ENCODE measurements at places on chromosomes 4 and X. TPM values are rescaled to one million over a fixed set of nuclear protein-coding genes. Genes with fewer than 3 reads are reported as not detected.

Gene HSFX3
- not detected for total RNA-seq

DNA sequence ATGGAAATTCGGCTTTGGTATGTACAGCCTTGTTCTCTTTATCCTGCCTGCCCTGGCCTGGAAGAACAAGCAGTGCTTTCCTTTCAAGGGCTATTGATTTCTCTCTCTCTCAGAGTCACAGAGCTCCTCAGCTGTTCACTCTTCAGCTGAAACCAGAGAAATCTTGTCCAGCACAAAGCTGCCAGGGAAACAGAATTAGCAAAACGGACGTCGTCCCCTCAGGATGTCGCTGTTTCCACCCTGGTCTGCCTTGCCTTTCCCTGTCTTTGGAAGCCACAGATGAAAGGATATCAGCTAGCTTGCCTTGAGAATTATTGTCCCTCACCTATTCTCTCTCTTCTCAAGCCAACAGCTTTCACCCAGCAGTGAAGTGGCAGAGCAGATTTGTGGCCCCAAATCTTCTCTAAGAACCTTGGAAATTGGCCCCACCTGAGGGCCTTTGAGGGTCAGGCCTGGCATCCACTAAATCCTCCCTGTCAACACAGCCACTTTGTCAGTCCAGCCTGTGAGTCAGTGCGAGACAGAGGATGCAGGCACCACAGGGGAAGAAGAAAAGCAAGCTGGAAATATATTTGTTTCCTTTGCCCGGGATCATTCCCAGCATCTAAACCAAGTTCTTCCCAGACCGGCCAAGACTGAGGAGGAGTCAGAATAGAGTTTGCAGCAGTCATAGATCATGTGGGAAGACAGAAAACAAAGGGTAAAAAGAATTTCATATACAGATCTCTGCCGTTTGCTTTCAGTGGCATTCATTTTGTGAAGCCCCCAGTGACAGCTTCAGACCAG lies 63.8 kb upstream of the MTM1 start:
- peak; percentile 66 for DNase-seq

- no peak for DNase-seq
Observed at GRCh38 chrX:26411045-26411444, 195.1 kb downstream of the MAGEB5 start.

GRCh38 chr4:7660176-7661039 lies 225.7 kb upstream of the PSAPL1 start:
- no peak for DNase-seq

GRCh38 chr4:86664959-86665358 lies 70.8 kb downstream of the PTPN13 start:
- no peak for DNase-seq

GRCh38 chr4:83581411-83582288 lies 45.7 kb downstream of the GPAT3 start:
- no peak for DNase-seq

DNA sequence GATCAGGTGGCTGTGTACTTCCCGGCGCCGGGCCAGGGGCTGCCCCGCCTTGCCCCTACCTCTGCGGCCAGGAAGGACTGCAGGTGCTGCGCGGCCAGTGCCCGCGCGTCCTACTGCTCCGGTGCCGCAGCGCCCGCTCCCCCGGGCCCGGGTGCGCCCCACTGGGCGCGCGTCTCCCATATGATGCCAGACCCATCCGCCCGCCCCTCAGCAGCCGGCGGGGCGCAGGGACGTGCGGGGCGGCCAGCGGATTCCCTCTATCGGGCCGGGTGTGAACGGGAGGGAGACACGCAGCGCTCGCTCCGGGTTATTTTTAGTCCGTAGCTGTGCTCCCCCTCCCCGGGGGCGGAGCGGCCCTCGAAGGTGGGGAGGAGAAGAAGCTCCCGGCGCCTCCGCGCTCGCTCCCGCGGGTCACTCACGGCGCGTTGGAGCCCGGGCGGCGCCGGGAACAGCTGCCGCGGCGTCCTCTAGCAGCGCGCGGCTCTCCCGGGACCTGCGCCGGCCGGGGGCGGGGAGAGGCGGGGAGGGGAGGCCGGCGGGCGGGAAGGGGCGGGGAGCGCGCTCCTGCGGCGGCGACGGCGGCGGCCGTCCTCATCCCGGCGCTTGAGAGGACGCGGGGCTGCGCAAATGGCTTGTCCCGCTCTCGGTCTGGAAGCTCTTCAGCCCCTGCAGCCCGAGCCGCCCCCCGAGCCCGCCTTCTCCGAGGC lies 103.6 kb downstream of the UCHL1 start:
- DNase-seq: peak; percentile 68

Gene DUX4
- total RNA-seq: not detected

Gene RAB40A
- total RNA-seq: not detected

GRCh38 chr4:16001484-16001858 lies 38.5 kb upstream of the FGFBP2 start:
- peak; percentile 77 for DNase-seq

Gene HTR2C
- total RNA-seq: not detected

Gene HUWE1
- 42.1 TPM for total RNA-seq

GRCh38 chr4:18202486-18202885 lies 180.9 kb upstream of the LCORL start:
- peak; percentile 21 for DNase-seq

DNA sequence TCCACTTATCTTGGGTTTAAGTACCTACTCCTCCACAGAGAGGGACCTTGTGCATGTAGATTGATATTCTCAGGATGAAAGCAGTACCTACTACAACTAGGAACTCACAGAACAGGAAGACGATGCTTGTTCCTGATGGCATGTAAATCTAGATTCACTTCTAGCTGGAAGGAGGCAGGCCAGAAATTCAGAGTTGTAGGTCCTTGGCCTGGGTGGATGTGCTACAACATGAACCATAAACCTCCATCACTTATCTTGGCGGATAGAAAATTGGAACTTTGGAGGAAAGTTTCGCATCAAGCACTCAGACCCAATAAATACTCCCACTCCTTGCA lies 9.3 kb upstream of the SMIM20 start:
- no peak for DNase-seq

DNA sequence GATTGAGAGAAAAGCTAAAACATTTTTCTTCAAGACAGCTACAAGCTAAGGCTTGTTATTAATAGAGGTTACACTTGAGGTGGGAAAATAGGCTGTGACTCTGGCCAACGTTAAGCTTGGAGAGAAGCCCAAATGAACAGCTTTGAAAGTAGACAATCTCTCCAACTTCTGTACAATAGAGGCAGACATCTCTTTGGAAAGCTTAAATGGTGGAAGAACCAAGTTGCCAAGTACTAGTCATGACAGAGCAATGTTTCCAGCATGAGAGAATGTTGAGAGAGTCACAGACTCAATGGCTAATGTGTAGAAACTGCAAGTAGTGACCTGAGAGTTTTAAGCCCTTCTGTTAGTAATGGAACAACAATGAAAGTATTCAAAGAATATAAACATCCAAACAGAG lies 298.1 kb downstream of the INPP4B start:
- no peak for DNase-seq

DNA sequence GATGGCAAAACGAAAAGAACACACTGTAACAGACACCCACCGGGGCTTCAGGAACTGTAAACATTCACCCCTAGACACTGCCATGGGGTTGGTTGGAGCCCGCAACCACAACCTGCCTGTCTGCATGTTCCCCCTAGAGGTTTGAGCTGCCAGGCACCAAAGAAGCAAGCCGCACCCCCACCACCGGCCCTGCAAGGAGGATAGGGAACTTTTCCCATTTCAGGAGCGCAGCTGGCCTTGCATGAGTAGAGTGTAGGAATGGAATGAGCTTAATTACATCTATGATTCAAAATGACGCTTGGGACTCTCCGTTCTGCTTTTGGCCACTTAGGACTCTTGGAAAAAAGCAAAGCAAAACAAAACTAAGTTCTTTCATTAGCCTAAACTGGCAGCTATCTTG lies 243.6 kb upstream of the CTSO start:
- DNase-seq: no peak

Gene F11
- not detected for total RNA-seq

DNA sequence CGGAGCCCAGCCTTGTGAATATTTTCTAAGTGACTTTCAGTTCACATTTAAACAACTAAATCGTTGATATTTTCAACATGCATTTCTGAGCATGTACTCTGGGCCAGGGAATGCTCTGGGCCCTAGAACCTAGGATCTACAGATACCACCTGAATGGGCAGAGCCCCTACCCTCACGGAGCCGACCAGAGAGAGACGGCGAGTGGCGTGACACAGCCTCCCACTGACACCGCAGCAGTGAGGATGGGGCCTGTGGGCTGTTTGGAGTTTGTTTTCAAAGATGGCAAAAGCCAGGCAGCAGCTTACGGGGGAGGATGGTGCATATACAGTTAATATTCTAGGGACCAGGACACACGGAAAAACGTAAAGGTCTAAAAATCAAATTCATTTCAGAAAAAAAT lies 17.7 kb downstream of the NELFA start:
- DNase-seq: no peak

GRCh38 chr4:41365681-41366080 lies 109.0 kb downstream of the UCHL1 start:
- DNase-seq: peak; percentile 37

- no peak for DNase-seq
Observed at GRCh38 chrX:148933881-148934280, 433.5 kb downstream of the AFF2 start.

DNA sequence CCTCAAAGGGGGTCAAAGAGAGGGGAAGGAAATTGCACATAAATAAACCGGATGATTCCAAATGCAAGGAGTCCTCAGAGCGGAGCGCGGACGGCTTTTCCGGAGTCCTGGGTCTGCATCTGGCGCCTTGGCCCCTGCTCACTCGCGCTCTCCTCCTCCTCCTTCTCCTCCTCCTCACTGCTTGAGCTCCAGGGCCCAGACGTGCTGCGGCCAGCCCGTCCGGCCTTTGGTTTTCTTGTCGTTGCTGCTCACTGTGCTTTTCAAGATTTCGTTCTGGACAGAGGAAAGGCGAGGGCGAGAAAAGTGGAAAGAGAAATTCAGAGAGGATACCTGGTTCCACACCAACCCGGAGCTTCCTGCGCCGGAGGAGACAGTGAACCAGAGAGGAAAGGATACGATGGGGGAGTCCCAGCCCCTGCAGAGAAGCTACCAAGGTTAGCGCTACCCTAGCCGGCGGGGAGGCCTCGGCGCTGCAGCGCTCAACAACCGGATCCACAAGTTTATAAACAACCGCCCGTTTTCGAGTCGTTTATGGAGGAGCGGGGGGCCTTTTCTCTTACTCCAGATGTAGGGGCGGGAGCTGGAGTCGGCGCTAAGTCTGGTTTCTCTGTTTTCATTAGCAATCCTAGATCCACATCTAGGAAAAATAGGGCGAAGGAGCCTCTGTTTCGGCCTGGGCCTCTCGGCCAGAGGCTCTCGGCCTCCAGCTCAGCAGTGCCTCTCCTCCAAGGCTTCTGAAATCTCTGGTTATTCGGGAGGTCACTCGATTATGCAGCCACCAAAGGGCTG lies 2.7 kb downstream of the HAND2 start:
- DNase-seq: no peak

GRCh38 chr4:182019148-182019652 lies 224.0 kb upstream of the TENM3 start:
- no peak for DNase-seq

DNA sequence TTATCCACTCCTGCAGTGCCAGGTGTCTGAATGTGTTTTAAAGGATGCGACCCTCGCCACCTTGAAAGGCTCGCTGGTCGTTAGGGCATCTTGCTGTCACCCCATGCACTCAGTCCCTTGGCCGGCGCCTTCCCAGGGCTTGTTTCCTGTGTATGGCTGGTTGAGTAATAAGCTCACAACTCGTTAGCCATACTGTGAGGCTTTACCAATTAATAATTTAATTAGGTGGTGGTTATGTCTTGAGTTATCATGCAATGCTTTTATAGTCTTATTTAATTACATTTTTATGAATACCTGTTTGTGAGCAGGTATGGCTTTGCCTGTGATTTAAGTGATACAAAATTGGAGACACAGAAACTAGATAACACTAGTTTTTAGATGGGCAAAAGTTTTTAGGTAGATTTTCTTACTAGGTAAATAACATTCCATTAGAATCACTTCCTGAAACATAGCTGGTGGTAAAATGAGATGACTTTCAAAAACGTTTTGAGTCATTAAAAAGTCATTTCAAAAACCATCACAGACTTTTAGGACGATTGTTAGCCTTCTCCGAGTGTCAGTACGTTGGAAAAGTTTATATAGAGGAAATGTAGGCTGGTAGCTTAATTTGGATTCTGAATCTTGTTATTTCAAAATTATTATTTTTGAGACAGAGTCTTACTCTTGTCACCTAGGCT lies 18.2 kb downstream of the PTTG2 start:
- no peak for DNase-seq

- DNase-seq: no peak
Observed at GRCh38 chr4:140450352-140450751, 22.9 kb upstream of the CLGN start.

Gene CSN1S1
- not detected for total RNA-seq

DNA sequence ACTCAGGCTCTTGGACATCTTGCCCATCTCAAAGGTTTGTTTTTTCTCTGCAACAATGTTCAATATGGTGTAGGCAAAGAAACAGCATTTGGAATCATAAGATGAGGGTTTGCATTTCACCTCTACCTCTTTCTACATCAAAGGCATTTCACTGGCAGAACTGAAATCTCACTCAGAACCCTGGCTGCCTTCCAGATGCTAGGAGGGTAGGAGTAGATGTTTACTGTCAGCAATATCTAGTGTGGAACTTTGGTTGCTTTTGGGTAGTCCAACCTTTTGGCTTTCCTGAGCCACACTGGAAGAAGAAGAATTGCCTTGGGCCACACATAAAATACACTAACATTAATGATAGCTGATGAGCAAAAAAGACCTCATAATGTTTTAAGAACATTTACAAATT lies 297.0 kb upstream of the KLF3 start:
- DNase-seq: no peak

Gene TBX22
- not detected for total RNA-seq

- DNase-seq: no peak
Observed at GRCh38 chr4:176534566-176534965, 214.8 kb downstream of the SPCS3 start.

Gene OR13H1
- not detected for total RNA-seq

Gene KLHL13
- not detected for total RNA-seq

Gene CFAP47
- total RNA-seq: not detected

Gene NLGN3
- total RNA-seq: not detected

Gene CORIN
- total RNA-seq: not detected

DNA sequence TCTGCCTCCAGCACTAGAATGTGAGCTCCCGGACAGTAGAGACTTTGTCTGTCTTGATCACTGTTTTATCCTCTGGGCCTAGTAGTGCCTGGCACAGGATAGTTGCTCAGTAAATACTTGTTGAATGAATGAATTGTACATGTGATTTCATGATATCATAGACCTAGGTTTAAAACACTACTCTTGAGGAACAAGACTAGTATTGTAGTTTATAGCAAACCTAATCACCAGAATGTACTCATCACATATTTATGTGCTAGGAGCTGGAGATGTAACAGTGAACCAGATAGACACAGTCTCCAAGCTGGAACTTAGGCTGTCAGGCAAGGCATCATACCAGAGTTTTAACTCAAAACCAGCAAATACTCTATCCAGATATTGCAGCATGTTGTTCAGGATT lies 23.5 kb downstream of the GAB3 start:
- no peak for DNase-seq

DNA sequence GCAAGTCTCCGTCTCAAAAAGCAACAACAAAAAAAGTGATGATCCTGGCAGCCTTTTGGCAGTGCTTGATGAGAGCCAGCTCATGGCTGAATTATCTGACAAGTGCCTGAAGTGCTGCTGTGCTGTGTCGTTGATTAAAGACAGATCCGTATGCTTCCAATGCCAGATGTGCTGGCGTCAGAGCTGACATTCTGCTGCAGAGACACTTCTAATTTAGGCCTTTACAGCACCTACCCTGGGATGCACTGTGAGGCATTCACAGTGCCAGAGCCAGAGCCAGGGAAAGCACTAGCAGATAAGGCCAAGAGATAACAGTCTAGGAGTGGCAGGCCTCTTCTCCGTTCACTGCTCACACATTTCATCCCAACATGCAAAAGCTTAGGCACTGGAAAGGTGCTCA lies 995.5 kb downstream of the RAB28 start:
- DNase-seq: no peak

All from G401 (cell line).